ENCODE measurements at places on chromosomes 13 and 19.
A peak's percentile ranks its signal among the peaks of the same experiment; 100 is the strongest.

DNA sequence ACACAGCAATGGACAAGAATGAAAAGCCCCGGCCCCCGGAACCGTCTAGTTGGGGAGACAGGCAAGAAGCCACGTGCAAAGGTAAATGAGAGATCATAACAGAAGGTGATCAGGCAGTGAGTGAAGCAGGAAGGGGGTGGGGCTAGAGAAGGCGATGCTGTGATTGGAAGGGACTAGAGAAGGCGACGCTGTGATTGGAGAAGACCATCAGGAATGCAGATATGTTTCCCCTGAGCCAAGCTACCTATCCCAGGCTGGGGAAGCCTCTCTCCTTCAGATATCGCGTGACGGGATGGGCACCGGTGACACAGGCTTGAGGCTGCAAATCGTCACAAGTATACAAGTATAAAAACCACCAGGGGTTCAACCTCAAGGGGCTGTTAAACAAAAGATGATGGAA is 21.8 kb downstream of the DCAF15 start:
- H3K36me3 ChIP-seq = peaks cover 11% of the 10 kb centered on the region
- no peak overlapping the region for H3K4me3 ChIP-seq
- no peak overlapping the region for H3K27ac ChIP-seq
- no peaks in the 10 kb centered on the region for H3K27me3 ChIP-seq

- H3K4me1 ChIP-seq = peaks cover 21% of the 10 kb centered on the region
- H3K4me3 ChIP-seq = no peak overlapping the region
- peaks cover 3% of the 10 kb centered on the region for H3K36me3 ChIP-seq
- H3K27ac ChIP-seq = no peak overlapping the region
- DNase-seq = no peak
- H3K27me3 ChIP-seq = no peaks in the 10 kb centered on the region
Measured at GRCh38 chr19:48421548-48421947, 24.2 kb upstream of the GRWD1 start.

DNA sequence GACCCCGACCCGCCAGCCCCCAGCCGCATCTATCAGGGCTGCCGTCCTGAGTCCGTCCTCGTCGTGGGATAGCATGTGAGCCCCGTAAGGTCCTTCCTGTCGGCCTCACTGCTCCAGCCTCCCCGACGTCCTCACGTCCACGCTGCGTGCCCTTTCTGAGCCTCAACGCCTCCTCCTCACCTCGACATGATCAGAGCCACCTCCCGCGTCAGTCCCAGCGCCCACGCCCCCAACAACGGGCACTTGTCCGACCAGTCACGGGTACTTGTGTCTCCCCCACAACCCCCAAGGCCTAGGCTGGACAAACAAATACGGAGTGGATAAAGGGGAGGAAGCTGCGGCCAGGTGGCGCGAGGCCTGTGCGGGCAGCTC is 665 bp downstream of the ZNF497 start:
- no peak for DNase-seq
- H3K4me1 ChIP-seq = peaks cover 11% of the 10 kb centered on the region
- H3K27ac ChIP-seq = peak overlapping the region; percentile 92

- H3K27ac ChIP-seq = no peak overlapping the region
- peaks cover 6% of the 10 kb centered on the region for H3K4me1 ChIP-seq
- no peak for DNase-seq
Measured at GRCh38 chr13:110464556-110465333, 96.8 kb downstream of the RAB20 start.

- H3K36me3 ChIP-seq = no peaks in the 10 kb centered on the region
- H3K4me1 ChIP-seq = peaks cover 25% of the 10 kb centered on the region
- DNase-seq = no peak
- H3K27ac ChIP-seq = peak overlapping the region; percentile 77
Measured at GRCh38 chr13:37715606-37716015, 117.0 kb upstream of the POSTN start.

- H3K4me3 ChIP-seq = no peak overlapping the region
- no peak overlapping the region for H3K27ac ChIP-seq
- peaks cover 7% of the 10 kb centered on the region for H3K36me3 ChIP-seq
- DNase-seq = no peak
- H3K27me3 ChIP-seq = no peaks in the 10 kb centered on the region
Measured at GRCh38 chr19:19997656-19998268, 41.5 kb downstream of the ZNF682 start.

DNA sequence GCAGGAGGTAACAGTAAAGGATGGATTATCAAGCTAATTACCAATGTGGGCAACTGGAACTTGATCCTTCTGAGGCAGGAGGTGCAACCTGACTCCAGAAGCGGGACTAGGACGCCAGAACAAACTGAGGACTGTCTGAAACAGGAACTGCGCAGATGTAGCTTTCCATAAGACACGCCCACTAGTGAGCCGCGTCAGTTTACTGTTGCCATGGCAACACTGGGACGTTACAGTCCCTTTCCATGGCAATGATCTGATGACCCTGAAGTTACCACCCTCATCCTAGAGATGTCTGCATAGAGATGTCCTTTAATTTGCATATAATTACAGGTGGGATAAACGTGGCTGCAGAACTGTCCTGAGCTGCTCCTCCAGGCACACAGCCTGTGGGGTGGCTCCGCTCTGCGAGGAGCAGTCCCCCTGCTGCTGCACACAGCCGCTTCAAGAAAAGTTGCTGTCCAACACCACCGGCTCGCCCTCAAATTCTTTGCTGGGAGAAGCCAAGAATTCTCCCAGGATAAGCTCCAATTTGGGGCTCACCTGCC is 816.6 kb downstream of the UQCRFS1 start:
- no peak overlapping the region for H3K4me3 ChIP-seq
- H3K4me1 ChIP-seq = no peaks in the 10 kb centered on the region
- no peaks in the 10 kb centered on the region for H3K36me3 ChIP-seq
- no peak for DNase-seq

DNA sequence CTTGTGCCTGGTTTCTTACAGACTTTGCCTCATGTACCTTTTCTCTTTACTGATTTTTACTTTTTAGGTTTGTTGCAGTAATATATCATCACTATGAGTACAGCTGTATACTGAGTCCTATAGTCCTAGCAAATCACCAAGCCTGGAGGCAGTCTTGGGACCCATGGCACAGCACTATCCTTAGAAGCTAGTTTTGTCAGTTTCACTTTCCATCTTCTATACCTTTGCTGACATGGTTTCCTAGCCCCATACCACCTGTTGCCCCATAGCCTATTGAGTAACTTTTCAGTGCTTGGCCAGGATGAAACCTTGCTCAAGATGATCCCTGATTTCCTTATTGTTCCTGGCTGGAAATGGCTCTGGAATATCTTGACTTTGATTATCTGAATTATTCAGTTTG is 826.4 kb downstream of the GPC5 start:
- H3K27me3 ChIP-seq = no peaks in the 10 kb centered on the region
- no peak overlapping the region for H3K27ac ChIP-seq
- no peaks in the 10 kb centered on the region for H3K36me3 ChIP-seq
- peaks cover 33% of the 10 kb centered on the region for H3K4me1 ChIP-seq
- H3K4me3 ChIP-seq = no peak overlapping the region

- H3K27me3 ChIP-seq = no peaks in the 10 kb centered on the region
- H3K36me3 ChIP-seq = no peaks in the 10 kb centered on the region
- H3K4me3 ChIP-seq = no peak overlapping the region
- H3K4me1 ChIP-seq = no peaks in the 10 kb centered on the region
- no peak overlapping the region for H3K27ac ChIP-seq
Measured at GRCh38 chr13:67916650-67917049, 686.5 kb upstream of the PCDH9 start.
